Memory B cell (primary cell): ENCODE measurements at places on chromosomes 4 and X.

- no peak for DNase-seq
Observed at GRCh38 chrX:24298191-24298590, 15.7 kb downstream of the SUPT20HL2 start.

- DNase-seq, result no peak
Observed at GRCh38 chr4:178082906-178083305, 640.7 kb upstream of the AGA start.

DNA sequence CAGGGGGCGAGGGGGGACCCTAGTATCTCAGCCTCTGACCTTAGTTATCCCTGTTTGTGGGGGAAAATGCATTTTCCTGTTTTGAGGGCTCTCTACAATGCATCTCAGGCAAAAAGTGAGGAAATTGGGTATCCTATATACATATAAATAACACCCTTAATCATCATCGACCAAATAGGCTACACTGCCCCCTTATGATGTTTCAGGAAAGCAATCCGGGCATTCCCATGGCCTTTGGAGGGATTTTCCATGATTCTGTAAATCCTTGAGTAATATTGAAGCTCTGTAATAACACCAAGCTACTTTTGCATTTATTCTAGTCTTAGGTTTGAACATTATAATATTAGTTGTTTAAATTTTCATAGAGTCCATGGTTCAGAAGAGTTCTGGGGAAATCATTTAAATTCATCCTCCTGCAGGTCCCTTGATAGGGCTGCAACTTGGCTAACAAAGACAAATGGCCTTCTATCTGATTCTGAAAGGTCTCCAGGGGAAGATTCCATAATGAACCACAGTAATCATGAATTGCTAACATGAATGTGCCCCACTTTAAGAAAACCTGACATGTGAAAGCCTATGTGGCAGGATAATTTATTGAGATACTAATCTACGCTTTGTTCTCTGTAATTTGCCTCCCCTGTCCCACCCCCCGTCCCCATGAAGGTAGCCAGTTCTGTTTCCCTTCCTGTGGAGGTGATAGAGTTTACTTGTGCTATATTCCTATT is 91.5 kb upstream of the SCOC start:
- no peak for DNase-seq

DNA sequence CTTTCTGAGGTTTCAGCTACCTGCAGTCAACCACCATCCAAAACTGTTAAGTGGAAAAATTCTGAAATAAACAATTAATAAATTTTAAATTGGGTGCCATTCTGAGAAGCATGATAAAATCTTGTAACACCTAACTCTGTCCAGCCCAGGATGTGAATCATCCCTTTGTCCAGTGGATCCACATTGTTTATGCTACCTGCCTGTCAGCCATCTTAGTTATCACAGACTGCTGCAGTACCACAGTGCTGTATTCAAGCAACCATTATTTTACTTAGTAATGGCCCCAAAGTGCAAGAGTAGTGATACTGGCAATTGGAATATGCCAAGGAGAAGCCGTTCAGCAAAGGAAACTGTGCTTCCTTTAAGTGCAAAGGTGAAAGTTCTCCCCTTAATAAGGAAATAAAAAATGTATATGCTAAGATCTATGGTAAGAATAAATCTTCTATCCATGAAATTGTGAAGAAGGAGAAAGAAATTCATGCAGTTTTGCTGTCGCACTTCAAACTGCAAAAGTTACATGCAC is 20.6 kb downstream of the CAMK2D start:
- no peak for DNase-seq

DNA sequence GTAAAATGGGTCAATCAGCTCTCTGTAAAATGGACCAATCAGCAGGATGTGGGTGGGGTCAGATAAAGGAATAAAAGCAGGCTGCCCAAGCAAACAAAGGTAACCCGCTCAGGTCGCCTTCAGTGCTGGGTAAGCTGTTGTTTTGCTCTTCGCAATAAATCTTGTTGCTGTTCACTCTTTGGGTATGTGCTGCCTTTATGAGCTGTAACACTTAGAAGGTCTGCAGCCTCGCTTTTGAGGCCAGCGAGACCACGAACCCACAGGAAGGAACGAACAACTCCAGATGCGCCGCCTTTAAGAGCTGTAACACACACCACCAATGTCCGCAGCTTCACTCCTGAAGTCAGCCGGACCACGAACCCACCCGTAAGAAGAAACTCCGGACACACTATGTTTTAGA is 11.5 kb upstream of the CAMK2D start:
- no peak for DNase-seq

DNA sequence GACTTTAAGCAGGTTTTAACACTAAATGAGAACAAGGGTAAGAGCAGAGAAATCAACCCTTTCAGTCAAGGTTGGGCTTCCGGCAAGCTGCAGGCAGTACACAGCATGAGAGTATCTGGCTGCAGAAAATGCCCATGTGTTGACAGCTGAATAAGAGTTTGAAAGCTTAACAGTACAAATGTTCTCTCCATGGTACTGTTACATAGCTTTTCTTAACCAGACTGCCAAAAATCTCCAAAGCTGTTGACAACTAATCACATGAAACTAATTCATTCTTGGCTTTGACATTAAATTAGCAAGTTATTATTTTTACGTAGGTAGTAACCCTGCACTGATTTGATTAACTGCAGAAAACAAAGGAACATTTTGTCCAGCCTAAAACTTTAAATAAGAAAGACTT is 153.5 kb downstream of the SLC10A7 start:
- DNase-seq, result no peak

DNA sequence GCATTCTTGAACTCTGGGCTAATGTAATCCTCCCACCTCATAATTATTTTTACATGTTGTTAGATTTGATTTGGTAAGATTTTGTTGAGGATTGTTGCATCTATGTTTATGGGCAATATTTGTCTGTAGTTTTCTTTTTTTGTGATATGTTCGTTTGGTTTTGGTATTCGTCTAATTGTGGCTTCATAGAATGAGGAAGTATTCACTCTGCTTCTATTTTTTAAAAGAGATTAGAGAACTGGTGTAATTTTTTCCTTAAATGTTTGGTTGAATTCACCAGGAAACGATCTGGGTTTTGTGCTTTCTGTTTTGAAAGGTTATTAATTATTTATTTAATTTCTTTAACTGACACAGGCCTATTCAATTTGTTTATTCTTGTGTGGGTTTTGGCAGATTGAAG is 161.2 kb upstream of the NUDT6 start:
- no peak for DNase-seq

DNA sequence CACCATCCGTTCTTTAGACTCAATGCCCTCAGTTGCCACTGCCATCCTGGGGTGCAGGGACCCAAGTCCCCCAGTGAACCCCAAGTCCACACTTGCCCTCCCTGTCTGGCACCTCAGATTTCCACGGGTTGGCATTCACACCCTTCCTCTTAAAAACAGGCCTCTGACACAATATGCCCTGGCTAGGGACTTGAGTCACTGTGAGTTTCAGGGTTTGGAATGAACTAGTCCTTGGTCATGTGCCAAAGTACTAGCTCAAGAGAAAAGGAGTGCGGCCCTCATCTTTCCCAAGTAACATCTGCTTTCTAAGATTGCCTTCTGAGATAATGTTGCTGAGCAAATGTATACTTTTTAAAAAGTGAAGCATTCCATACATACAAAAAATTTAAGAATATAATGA is 134.0 kb downstream of the MID1 start:
- DNase-seq, result no peak

- no peak for DNase-seq
Observed at GRCh38 chr4:104492183-104492771, 2.4 kb downstream of the CXXC4 start.
